ENCODE measurements at places on chromosomes 16 and 17.

- DNase-seq, result no peak
Measured at GRCh38 chr17:9356488-9356911, 219.1 kb downstream of the STX8 start.

DNA sequence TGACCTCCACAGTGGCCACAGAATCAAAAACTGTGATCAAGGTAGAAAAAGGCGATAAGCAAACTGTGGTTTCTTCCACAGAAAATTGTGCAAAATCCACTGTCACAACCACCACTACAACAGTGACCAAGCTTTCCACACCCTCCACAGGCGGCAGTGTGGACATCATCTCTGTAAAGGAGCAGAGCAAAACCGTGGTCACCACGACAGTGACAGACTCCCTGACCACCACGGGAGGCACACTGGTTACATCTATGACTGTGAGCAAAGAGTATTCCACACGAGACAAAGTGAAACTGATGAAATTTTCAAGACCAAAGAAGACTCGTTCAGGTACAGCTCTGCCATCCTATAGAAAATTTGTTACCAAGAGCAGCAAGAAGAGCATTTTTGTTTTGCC lies 83.6 kb downstream of the C17orf58 start:
- no peak for DNase-seq

- DNase-seq, result no peak
Measured at GRCh38 chr16:14456793-14457481, 173.1 kb downstream of the PARN start.

DNA sequence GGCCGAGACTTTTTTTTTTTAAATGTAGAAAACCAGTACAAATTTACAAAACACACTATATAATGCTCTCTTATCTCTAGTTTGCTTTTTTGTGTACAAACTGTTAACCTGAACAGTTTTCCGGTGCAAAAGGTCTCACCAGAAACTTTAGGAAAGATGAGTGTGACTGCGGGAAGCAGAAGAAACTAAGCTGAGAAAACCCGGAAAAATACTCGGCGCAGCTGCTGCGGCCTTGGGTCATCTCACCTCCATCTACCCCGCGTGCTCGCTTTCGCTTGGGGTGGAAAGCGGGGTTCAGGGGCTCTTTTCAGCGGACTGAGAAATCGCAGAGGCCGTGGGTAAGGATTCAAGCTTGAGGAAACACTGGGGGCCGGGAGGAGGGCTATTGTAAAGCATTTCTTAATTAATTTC lies 1.8 kb downstream of the SALL1 start:
- DNase-seq, result no peak

DNA sequence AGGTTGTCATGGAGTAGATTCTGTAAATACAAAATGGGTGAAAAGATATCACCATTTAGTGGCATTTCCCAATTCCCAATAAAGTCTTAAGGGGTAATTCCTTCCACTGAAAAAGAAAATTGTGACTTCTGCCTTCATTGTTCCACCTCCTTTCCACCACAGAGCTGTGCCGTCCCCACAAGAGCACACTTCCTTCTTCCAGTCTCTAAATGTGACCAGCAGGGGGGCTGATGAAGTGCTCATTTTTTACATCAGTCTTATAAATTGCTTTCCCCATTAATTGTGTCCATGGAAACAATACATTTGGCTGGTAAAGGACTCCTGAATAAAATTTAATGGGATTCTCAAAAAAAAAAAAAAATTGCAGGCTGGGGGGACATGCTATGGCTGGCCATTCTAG lies 260.8 kb upstream of the PSMD7 start:
- DNase-seq, result peak; percentile 2

Data from NCI-H1092 (cell line).